ENCODE measurements at places on chromosomes 7 and 10.

GRCh38 chr10:84217746-84218145 is 7.6 kb downstream of the LRIT2 start:
- no peak for DNase-seq

DNA sequence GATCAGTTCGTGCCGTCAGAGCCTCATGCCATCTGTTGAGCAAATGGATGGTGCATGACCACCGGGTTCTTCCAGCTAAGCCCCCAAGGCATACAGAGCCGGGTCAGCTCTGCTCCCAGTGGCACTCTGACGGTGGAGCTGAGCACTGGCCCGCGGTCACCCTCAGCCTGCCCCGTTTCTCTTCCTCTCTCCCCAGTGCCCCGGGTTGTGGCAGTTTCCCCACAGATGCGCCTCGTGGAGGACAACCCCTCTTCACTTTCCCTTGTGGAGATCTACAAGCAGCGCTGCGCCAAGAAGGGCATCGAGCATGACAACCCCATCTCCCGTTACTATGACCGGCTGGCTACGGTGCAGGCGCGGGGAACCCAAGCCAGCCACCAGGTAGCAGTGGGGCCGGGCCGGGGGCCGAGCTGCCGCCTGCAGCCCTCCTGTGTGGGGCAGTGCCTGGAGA is 129.9 kb downstream of the TRRAP start:
- peak; percentile 11 for DNase-seq

DNA sequence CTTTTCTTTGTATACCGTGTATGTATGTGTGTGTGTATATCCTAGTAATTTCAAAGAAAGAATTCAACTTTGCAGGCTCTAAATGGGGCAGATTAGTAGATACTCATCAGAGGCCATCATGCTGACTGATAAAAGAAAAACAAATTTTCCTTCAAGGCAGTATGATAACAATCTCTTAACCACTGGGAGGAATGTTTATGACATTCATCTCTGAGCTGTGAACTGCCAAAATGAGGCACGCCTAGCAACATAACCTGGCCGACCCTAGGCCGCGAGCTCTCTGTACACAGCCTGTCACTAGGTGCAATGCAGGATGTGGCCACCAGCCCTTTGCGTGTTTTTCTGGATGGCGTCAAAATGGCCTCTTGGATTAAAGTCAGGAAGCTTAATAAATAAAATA is 343.7 kb upstream of the GALNT17 start:
- DNase-seq = no peak

DNA sequence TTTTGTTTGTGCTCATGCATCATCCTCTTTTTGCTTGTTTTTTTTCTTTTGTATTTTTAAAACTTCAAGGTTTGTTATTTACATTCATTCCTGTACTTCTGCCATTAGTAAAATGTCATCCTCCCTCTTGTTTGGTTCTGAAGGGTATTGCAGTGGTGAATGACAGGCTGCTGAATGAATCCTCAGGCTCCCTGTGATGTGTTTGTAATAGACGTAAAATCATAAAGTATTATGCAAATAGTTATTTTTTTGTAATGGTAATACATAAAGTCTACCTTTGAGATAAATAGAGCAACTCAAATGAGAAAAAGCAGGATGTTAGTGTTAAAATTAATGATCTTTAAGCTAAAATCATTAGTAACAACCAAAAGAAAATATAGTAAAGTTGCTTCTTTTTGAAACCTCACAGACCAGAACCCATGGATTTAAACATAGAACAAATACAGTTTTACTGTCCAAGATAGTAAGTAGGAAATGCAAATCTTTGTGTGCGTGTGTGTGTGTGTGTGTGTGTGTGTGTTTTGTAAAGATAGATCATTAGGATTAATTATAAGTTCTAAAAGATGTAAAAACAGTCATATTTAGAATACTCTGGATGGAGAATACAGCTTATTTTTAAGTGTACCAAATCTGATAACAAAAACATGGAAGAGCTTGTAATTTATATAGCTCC is 4.5 kb downstream of the GLCCI1 start:
- no peak for DNase-seq

DNA sequence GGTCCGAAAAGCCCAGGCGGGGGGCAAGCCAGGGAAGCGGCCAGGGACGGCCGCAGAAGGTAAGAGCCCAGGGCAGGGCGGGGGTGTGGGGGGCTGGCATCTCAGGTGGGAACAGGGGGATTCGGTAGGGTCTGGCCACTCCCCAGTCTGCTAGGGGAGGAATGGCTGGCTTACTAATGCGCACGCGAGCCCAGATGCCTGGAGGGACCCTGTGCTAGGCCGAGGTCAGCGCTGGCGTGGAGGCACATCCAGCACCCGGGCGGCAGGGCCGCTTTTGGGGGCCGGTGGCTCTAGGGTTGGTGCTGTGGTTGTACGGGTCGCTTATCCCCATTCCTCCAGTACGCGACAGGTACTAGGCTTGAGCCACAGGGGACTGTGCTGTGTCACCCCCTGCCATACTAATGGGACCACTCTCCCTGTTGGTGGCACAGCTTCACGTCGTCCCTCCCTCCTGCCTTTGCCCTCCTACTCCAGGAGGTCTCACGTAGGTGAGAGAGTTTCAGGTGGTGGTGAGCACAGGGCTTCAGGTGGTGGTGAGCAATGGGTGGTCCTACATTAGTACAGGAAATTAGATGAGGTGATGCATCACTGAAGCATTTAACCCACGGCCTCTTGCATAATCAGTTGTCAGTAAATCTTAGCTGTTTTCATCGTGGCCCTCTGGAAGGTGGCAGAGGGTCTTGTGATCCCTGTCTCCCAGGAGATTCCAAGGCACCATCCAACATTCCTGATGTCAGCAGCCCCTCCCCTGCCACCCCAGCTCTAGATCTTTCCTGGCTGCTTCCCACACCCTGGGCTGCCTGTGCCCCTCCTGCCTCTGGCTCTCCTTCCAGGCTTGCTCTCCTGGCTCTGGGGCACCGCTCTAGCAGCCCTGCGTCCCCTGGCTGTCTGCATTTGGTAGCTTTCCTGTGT is 971 bp downstream of the AEBP1 start:
- no peak for DNase-seq

DNA sequence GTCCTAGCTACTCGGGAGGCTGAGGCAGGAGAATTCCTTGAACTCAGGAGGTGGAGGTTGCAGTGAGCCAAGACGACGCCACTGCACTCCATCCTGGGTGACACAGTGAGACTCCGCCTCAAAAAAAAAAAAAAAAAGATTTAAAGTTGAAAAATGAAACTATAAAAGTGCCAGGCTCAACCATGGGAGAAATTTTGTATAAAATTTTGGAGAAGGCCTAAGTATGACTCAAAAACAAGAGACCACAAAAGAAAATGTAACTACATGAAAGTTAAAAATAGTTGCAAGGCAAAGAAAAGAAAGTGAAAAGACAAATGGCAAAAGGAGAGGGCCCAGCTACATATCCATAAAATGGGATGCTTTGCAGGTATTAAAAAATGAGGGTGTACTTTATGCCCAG is 104.1 kb downstream of the ARHGAP22 start:
- no peak for DNase-seq

DNA sequence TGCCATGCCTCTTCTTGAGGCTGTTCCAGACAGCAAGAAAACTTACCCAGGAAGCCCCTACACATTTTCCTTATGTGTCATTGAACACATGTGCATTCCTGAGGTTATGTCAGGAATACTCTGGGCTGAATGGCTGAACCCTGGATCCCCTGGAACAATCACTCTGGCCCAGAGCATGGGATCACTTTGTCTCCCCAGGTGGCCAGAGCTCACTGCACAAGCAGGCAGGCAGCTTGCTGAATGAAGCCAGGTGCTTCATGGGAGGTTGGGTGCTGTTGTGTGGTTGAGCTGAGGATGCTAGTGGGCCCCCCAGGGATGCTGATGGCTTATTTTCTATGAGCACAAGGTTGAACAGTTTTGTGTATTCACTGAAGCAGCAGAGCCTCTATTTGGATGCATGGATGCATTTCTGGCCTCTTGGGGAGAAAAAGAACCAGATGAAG is 54.7 kb upstream of the NPTX2 start:
- no peak for DNase-seq

- DNase-seq = no peak
Observed at GRCh38 chr10:127872871-127873600, 19.7 kb downstream of the CLRN3 start.

DNA sequence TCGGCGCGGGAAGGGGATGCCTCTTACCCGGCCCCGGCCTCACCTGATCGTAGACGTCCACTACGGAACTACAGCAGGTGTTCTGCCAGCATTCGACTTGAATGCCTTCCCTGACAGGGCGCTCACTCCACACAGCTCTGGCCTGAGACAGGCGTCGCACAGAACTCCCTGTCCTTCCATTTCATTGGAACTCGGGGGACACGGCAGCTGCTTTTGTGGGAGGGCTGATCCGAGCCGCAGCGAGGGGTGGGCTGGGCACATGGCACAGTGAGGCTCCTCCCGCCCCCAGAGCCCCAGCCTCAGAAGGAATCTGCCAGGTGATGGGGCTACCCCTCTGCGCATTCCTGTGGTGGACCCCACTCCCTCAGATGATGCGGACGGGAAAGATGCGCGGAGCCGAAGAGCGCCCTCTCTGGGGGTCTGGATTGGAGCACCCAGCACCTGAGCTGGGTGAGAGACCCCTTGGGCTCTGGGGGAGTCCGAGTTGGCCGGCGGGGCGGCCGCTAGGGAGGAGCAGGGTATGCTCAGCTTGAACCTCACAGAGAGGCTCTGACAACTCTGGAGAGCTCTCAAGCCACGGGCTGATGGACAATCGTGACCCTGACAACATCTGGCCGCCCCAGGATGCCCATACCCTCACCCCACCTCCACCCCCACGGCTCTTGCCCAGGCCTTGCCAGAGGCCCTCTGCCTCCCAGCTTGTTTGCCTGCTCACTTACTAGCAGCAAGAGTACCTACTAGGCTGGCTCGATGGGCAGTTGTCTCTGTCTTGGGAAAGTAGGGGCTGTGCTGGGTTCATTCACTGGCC is 36.6 kb downstream of the RASGEF1A start:
- peak; percentile 23 for DNase-seq

- peak; percentile 75 for DNase-seq
Observed at GRCh38 chr7:6026011-6026819, 5.0 kb upstream of the ANKRD61 start.

DNA sequence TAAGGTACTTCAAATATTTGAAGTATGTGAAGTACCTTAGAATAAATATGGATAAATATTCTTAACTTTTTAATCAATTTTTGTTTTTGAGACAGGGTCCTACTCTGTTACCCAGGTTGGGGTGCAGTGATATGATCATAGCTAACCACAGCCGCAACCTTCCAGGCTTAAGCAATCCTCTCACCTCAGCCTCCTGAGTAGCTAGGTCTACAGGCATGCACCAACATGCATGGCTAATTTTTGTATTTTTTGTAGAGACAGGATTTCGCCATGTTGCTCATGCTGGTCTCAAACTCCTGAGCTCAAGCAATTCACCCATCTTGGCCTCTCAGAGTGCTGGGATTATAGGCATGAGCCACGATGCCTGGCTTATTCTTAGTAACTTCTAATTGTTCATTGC is 119.4 kb upstream of the KAT6B start:
- DNase-seq = no peak

GRCh38 chr10:96377816-96378294 is 19.1 kb upstream of the OPALIN start:
- DNase-seq = no peak

DNA sequence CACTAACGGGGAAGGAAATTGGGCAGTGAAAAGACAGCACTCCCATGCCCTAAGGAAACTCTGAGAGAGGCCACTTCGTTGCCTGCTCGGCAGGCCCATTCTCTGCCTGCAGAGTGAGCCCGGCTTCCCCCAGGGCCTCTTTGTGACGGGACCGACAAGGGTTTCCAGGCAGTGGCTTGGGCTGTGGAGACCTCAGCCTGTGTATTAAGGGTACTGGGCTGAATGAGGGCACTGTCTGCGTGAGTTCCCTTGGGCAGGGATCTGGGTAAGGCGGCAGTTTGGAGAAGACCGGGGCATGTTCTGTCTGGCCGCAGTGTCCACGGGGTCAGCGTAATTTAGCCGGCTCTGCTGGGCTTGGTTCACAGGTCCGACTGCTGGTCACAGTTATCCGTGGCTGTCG is 237.2 kb downstream of the MGMT start:
- DNase-seq = no peak

Measured in stimulated activated CD8-positive, alpha-beta memory T cell treated with anti-CD3 and anti-CD28 coated beads, Interleukin-4, amount 100 ng/mL, for 48 hours (primary cell).